ENCODE measurements at places on chromosomes 5 and 9.

- DNase-seq: no peak
These were observed 18.4 kb upstream of the CNTLN start for GRCh38 chr9:17116400-17116837.

DNA sequence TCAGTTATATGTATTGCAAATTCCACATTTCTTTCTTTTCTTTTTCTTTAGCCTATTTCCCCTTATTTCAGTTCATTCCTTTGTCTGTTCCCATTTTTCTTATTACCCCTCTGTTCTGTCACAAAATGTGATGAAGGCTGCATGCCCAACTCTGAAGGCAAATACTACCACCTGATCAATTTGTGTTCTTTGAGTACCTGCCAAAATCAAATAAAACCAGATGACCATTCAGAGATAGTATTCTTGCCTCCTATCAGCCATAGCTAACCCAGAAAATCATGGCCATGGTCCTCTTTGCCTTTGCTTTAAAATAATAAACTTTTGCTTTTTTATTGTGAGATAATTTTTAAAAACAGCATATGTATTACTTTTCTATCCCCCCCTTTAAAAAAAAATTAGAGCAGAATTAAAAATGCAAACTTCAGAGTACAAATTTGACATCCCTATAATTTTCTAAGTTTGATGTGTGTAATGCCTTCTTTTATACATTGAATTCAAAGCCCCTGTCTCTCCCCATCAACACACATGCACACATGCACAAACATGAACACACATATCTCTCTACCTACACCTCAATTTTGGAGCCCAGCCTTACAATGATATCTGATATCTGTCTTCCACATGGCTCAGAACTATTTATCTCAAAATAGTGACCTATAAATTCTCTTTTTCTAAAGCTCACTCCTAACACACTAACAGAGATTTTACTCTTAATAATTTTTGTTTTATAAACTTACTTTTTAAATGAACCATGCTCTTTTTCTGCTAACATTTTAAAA, 3.5 kb downstream of the RFESD start:
- DNase-seq: no peak

DNA sequence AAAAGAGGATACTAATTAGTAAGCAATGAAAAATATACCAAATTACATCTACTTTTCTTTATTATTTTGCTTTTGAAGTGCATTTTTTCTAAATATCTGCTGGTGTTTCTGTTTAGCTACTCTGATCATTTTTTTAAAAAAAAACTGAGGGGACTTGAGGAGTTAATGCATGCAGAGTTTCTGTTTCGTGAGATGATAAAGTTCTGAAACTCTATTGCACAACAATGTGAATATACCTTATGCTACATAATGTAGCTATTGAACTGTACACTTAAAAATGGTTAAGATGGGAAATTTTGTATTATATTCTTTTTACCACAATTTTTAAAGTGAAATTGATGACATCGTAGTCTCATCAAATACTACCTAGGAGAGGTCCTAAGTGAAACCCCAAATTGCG, 288.3 kb upstream of the NR4A3 start:
- DNase-seq: no peak

- DNase-seq: no peak
These were observed 12.9 kb downstream of the TCF7 start for GRCh38 chr5:134127376-134127861.

DNA sequence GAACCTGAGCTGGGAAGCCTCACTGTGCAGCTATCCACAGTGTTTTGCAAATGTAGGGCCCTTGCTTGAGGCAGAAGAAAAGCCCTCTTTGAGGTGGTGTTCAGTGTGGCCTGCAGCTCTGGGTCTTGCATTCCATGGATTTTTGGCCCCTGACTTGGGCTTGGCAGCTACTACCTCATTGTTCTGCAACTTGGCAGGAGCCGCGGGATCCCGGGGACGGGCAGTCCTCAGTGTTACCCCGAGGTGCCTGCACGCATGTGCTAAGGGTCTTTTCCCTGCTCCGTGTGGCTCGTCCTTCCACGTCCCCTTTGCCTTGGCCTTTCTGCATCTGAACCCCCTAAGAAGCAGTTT, 39.8 kb downstream of the NEK6 start:
- no peak for DNase-seq

- peak; percentile 7 for DNase-seq
These were observed 119.6 kb upstream of the NFIB start for GRCh38 chr9:14433351-14434157.

All from inflammatory macrophage (primary cell).